Fibroblast of the aortic adventitia (primary cell): ENCODE measurements at places on chromosomes 12 and 14.

- DNase-seq = no peak
These were observed 24.8 kb upstream of the IFNG-AS1 start for GRCh38 chr12:67964456-67964855.

DNA sequence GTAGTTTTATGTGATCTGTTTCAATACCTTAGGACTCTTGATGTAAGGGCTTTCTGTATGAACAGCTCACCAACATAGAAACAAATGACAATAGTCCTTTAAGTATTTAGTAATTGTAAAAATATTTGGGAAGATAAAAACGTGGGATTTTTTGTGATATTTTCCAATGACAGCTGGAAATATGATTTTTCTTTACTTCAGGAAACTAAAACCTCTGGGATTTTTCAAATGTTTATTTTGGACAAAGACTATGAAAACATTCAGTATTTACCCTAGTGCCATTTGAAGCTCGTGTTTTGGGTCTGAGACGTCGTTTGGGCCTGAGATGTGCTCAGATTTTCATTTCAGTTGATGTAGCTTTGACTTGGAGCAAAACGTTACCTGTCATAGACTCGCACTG lies 240.0 kb downstream of the BMP4 start:
- DNase-seq = no peak

DNA sequence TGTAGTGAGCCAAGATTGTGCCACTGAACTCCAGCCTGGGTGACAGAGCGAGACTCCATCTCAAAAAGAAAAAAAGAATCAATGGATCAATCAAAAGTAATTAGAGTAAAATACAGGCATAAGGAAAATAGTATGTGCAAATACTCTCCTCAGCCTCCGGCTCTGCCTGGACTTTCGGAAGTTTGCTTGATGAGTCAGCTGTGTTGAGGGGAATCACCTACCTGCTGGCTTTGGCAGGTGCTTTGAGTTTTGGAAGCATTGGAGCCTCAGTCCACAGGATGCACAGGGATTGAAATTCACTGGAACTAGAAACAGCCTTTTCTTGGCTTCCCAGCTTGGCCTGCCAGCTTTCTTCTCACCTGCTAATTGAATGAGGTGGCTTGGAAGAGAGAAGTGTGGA lies 268.2 kb downstream of the PCNX1 start:
- no peak for DNase-seq

DNA sequence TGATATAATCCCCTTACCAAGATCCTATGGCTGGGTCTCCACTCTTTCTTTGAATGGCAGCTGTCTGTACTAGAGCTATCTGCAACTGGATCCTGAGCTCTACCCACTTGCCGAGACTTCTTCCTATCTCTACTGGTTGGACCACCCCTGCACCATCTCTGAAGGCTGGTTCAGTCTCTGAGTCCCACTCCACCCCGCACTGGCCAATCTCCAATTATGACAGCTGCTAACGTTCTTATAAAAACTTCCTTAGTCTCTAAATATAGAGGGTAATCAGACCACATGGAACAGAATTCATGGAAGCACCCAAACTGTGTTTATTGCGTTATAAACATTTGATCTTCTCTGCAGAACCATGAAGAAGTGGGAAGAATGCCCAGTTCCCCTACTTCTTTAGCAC lies 186.6 kb upstream of the EEA1 start:
- peak; percentile 62 for DNase-seq

DNA sequence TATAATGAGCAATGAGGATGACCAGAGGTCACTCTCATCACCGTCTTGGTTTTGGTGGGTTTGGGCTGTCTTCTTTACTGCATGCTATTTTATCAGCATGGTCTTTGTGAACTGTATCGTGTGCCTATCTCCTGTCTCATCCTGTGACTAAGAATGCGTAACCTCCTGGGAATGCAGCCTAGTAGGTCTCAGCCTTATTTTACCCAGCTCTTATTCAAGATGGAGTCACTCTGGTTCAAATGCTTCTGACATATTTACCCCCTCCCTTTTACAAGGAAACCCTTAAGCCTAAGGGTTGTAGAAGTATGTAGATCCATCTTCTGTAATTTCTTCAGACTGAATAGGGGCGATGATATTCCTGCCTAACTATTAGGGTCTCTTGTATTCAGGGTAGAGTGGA lies 8.4 kb downstream of the IFI27L1 start:
- DNase-seq = no peak

GRCh38 chr12:998020-998874 lies 7.2 kb downstream of the ERC1 start:
- DNase-seq = peak; percentile 18

- peak; percentile 14 for DNase-seq
These were observed 11.6 kb upstream of the SMCO2 start for GRCh38 chr12:27434673-27435565.

- DNase-seq = peak; percentile 83
These were observed 15.8 kb downstream of the CD9 start for GRCh38 chr12:6215932-6216494.

- no peak for DNase-seq
These were observed 693 bp downstream of the MAP3K9 start for GRCh38 chr14:70808416-70809224.

- DNase-seq = no peak
These were observed 10.9 kb downstream of the CLEC7A start for GRCh38 chr12:10119066-10119465.

GRCh38 chr12:31485571-31485970 lies 105.4 kb downstream of the DENND5B start:
- no peak for DNase-seq

- DNase-seq = peak; percentile 49
These were observed 173.8 kb upstream of the MIS18BP1 start for GRCh38 chr14:45426685-45427282.

- no peak for DNase-seq
These were observed 33.5 kb downstream of the RNFT2 start for GRCh38 chr12:116771651-116772050.
